Stimulated activated CD8-positive, alpha-beta memory T cell treated with anti-CD3 and anti-CD28 coated beads, Interleukin-15, amount 100 ng/mL, for 24 hours (primary cell): ENCODE measurements at places on chromosomes 16 and 17.

DNA sequence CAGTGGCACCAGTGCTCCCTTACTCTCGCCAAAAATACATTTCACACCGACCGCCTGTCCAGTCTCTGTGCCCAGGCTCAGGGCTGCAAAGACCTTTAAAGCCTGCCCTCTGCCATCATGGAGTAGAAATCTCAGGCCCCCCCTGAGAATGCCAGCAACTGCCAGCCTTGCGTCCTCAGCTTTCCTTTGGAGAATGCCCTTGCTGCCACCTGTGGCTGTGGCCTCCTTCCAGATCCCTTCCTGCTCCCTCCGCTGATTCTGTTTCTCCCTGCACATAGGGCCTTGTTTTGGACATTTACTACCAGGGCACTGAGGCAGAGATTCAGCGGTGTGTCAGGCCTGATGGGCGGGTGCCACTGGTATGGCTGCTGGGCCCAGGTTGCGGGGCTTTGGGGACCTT, 13.2 kb downstream of the FCSK start:
- DNase-seq, result no peak

DNA sequence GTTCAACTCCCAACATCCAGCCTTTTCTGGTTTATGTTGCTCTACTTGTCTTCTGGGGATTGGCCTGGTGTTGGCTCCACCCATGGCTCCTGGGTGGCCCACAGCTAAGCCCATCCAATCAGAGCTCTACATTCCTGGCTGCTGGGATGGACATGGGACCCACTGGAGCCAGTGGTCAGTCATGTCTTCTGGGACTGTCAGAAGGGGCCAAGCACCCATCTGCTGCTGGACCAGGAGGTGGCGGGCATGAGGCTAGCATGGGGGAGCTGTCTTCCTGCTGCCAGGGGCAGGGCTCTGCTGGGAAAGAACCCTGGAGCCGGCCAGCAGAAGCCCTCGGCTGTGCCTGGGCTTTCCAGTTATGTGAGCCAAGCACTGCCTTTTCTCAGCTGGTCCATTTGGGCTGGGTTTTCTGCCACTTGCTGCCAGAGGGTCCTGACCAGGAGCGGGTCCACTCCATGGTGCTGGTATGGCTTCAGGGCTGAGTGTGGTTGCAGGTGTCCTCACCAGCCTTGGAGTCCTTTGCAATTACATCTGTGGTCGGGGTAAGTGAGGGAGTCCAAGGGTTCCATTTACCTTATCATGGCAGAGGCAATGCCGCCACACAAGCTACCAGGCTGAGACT, 17.4 kb upstream of the ZNF469 start:
- no peak for DNase-seq

DNA sequence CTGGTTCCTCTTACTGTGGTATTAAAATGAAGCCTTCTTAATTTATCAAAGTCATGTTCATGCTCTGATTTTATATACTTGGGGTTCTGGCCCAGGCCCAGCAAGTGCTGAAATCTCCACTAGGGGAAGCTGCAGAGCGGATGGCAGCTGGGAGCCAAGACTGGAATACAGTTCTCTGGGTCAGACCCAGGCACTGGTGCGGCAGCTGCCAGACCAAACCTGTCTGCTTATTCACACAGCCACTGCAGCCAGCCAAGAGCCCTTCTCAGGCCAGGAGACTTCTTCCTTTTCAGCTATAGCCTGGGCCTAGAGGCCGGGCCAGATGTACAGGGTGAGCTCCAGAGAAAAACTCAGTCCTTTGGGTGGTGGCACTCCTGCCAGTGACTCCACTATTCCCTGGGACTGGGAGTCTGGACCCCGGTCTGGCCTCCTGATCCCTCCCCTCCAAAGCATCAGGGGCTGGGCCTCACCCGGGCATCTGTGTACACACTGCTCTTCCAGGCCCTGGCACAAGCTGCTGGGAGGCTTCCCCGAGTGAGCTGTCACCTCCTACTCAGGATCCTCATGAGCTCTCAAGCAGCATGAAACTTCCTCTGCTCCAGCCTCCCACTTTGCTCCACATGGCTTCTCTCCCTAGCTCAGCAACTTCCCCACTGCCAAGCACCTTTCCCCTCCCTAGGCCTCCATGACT, 24.4 kb downstream of the ATP6V0D1 start:
- no peak for DNase-seq

GRCh38 chr17:61750656-61751055, 112.7 kb downstream of the BRIP1 start:
- no peak for DNase-seq

DNA sequence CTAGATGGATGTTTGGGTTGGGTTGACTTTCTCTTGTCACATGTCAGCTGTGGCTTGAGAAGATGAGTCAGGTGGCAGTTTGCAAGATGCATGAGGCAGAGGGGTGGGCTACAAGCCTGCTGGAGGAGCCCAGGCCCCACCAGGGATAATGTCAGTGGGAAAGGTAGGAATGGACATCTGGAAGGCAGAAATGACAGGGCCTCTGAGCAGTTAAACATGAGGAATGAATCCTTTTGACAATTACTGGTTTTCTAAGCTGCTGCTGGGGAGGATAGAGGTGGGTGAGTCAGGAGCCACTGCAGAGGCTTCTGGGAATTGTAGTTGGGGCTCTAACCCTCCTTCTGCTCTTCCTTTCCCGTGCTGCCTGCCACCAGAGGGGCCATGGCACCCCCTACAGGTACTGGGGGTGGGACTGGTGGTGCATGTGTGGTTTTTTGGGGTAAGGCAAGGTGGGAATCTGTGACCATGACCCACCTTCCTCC, 15.7 kb downstream of the SLC52A1 start:
- no peak for DNase-seq

GRCh38 chr16:79656553-79657115, 56.1 kb upstream of the MAF start:
- no peak for DNase-seq

- no peak for DNase-seq
Measured at GRCh38 chr16:29760567-29761279, 14.9 kb upstream of the C16orf54 start.

DNA sequence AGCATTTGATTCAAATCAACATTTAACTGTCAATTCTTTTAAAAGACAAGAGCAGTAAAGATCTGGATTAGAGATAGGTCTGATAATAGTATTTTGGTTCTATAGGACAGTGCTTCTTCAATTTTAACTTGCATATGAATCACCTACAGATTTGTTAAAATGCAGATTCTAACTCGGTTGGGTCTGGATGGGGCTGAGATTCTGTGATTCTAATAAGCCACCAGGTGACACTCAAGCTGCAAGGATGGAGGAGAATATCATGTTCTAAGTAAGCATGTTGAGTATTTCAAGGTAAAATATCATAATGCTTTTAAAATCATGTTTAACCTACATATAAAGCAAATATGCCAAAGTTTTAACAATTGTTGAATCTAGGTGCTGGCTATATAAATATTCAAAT, 15.8 kb downstream of the TSPOAP1 start:
- DNase-seq, result no peak

GRCh38 chr16:73166947-73167550, 119.1 kb upstream of the ZFHX3 start:
- no peak for DNase-seq

GRCh38 chr17:75390982-75391381, 14.5 kb downstream of the GRB2 start:
- DNase-seq, result no peak

DNA sequence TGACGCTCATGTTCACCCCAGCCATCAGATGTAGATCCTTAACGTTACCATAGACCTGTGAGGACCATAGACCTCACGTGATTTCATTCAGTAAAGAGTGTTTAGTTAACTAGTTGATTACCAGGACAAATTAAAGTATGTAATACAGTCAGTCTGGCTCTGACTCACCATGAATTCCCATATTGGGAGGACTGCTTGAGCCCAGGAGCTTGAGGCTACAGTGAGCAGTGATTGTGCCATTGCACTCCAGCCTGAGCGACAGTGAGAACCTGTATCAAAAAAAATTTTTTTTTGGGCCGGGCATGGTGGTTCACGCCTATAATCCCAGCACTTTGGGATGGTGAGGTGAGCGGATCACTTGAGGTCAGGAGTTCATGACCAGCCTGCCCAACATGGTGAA, 13.5 kb upstream of the FA2H start:
- DNase-seq, result no peak

DNA sequence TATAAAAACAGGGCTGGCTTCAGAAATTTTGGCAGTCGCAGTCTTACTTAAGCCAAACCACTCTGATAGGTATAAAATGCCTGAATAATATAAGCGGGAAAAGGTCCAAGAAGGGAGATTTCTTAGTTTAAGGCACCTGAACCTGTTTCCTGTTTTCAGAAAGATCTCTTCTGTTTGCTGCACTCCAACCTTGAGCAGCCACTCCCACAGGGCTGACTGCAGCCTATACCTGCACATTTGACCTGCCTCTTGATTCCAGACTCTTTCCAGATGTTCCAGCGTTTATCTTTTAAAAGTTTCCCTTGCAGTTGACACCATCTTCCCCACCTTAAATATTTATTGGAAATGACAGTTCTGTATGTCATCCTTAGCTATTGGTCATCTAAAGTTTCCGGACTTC, 132.2 kb downstream of the SKAP1 start:
- no peak for DNase-seq

GRCh38 chr17:39508987-39509386, 47.7 kb downstream of the CDK12 start:
- no peak for DNase-seq

DNA sequence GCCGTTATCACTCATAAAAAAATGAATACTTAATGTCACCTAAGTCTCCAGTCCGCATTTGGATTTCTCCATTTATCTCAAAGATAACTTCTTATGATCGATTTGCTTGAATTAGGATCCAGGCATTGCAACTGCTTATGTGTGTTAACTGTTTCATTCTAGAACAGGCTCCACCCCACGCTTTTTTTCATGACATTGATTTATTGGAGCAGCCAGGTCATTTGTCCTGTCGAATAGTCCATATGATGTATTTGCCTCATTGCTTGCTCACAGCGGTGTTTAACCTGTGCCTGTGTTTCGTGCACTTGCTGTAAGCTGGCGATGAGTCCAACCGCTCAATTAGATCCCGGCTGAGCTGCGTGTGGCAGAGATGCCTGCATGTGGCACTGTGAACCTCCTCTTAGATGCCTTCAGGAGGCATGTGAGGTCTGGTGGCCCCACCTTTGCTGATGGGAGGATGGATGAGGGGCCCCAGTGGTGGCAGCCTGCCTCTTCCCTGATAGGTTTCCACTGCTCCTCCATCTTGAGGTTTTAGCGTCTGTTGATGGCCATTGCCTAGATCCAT, 16.4 kb downstream of the DHX38 start:
- no peak for DNase-seq

DNA sequence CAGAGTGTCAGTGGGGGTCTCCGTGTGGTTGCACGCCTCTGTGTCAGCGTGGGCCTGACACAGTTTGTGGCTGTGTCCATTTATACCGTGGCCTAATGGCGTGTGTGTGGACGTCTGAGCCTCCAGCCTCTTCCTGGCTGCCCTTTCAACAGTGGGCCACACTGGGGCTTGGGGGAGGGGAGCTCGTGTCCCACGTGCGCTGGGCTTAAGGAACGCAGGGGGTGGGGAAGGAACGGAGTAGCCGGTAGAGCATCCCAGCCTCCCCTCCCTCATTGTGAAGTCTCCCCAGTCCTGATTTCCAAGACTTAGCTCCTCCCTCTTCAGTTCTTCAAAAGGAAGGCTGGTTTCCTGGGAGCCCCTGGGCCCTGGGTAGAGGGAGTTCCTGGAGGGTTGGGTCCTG, 9.5 kb upstream of the HES7 start:
- DNase-seq, result no peak

- no peak for DNase-seq
Measured at GRCh38 chr17:9053406-9053805, 32.1 kb downstream of the NTN1 start.
